ENCODE measurements at places on chromosomes 3 and 15.

DNA sequence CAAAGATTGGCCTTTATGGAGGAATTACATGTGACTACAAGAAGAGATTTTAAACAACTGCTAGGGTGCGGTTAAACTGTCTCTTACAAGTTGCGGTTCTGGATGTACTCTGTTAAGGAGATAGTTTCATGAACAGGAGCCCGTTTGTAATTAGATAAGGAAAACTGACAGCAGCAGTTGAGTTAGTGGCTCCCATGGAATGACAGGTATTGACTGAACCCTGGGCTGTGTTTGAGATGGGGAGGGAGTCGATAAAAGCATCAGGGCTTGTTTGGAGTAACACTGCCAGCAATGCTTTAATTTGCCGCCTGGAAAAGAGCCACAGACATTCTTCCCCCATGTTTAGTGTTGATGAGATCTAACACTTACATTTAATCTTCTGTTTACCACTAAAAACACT lies 139.9 kb downstream of the ROBO2 start:
- no peak for DNase-seq

- DNase-seq = peak; percentile 68
Observed at GRCh38 chr15:39191871-39192291, 389.0 kb upstream of the THBS1 start.

DNA sequence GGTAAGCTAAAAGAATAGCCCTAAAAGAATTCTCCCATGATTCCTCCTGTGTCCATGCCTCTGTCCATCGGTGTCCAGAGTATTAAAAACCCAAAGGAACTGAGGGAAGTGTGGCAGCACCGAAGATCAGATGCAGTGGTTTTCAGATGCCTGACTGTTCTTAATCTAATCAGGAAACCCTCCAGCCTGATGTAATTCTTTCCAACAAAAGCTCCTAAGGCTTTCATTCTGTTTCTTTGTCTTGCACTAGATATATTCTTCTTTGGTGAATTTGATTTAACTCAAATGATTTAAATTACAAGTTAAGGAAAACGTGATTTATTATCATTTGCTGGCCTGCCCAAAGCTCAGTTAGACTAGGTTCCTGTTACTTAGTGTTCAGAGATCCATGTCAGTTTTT lies 71.2 kb downstream of the ARHGAP31 start:
- DNase-seq = no peak

DNA sequence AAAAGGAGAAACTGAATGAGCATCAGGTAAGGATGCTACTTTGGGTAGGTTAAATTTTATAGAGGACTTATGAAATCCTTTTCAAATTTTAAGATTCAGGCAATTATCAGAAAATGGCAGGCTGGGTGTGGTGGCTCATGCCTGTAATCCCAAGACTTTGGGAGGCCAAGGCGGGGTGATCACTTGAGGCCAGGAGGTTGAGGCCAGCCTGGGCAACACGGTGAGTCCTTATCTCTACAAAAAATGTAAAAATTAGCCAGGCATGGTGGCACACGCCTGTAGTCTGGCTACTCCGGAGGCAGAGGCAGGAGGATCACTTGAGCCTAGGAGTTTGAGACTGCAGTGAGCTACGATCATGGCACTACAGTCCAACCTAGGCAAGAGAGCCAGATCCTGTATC lies 23.1 kb downstream of the DCUN1D1 start:
- no peak for DNase-seq

- DNase-seq = no peak
Observed at GRCh38 chr3:30673425-30674341, 67.3 kb downstream of the TGFBR2 start.

- no peak for DNase-seq
Observed at GRCh38 chr3:13610006-13610570, 61.2 kb downstream of the FBLN2 start.

GRCh38 chr3:80244390-80244789 lies 476.6 kb upstream of the ROBO1 start:
- peak; percentile 46 for DNase-seq

DNA sequence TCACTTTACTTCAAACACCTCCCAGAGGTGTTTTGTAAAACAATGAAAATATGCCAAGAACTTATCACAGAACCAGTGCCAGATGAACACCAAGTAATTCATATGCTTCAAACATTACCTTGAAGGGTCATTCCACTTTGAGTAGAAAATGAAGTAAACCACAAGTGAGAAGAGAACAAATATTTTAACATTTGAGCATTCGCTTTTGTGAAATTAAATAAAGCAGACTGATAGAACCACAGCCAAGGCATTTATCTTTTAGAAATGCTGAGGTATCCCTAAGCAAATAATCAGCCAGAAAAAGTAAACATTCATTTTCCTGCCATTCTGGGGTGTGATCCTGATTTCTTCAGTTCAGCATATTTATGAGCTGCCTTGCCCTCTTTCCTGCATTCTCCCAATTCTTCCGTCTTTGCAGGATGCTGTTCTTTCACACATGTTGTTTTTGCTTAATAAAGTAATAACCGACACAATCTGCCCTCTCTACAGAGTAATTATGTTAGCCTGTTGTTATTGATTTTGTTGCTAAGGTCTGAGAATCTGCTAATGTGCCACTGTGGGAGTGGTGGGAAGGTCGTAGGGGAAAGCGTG lies 235.6 kb upstream of the TGFBR2 start:
- DNase-seq = peak; percentile 50

GRCh38 chr3:55630280-55630920 lies 143.3 kb upstream of the WNT5A start:
- no peak for DNase-seq

GRCh38 chr15:60001610-60002527 lies 2.2 kb upstream of the FOXB1 start:
- DNase-seq = no peak

- no peak for DNase-seq
Observed at GRCh38 chr3:46918202-46918601, 40.7 kb downstream of the PTH1R start.

- no peak for DNase-seq
Observed at GRCh38 chr3:68986496-68987208, 26.8 kb downstream of the EOGT start.

GRCh38 chr3:23921052-23921511 lies 4.2 kb downstream of the RPL15 start:
- no peak for DNase-seq

- DNase-seq = no peak
Observed at GRCh38 chr3:188157971-188158370, 4.0 kb downstream of the LPP start.

- no peak for DNase-seq
Observed at GRCh38 chr15:100901702-100902435, 17.3 kb upstream of the LRRK1 start.

DNA sequence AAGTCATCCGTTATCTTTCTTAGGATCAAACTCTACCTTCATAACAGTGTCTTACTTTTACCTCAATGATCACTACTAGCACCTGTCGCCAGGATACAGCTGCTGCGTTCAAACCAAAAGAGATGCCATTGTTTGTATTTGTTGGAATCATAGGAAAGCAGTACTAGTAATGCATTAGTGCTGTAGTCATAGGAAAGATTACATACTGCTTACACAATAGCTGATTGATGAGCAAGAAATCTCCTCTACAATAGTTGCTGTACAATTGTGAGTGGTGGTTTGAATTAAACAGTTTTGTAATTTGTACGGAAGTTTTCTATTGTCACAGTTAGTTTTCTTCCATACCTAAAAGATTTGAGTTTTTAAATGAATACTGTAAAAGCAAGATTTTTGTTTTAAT lies 21.4 kb downstream of the ACAP2 start:
- peak; percentile 34 for DNase-seq

GRCh38 chr3:4373669-4374068 lies 70.5 kb downstream of the SETMAR start:
- DNase-seq = no peak

- peak; percentile 32 for DNase-seq
Observed at GRCh38 chr15:72800833-72801481, 17.4 kb upstream of the ADPGK start.

DNA sequence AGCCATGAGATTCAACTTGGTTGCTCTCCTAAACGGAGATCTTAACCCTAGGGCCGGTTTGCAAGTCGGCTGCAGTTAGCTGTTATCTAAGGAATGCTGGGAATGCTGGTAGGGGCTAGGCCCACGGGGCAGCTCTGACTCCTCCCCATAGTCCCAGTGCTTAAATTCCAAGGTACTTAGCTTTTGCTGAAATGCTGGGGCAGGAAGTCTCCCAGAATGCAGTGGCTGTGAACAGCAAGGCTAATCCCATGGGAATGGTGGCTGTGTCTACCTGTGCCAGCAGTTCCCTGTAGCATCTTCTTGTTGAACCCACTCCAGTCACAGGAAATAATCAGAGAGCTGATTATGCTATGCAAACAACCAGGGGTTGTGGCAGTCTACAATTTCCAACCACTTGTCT lies 102.5 kb upstream of the TJP1 start:
- DNase-seq = peak; percentile 85

DNA sequence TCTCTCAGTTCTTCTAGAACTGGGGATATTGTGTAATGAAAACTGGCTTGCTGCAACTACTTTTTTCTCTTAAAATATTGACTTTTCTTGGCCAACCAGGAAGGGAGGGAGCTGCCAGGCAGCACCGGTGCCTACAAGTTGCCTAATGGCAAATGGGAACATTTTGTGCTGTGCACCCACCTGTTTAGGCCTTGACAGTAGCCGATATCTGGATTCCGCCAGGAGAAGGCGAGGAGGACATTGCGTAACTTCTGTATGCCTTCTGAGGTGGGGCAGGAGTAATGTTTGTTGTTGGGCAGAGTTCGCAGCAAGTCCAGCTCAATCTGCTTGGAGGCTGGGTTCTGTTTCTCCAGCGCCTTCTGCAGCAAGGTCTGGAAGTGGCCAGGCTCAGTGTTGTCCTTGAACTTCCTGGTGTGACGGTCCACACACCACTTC lies 64.9 kb downstream of the TBC1D2B start:
- DNase-seq = no peak

DNA sequence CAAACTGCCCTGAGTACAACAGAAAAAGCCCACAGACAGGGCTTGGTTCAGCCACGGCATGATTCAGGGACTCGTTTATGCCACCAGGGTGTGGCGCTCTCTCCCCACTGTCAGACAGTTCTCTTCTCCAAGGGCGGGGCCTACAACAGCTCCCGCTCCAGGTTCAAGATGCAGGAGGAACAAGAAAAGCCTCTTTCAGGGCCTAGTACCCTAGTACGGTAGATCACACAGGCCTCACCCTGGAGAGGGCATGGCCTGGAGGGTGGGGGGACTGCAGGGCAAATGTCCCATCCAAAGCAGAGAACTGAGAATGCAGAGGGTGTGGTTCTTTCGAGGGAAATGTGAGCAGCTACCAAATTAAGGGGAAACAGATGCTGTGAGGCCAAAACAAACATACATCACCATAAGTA lies 12.0 kb downstream of the MESD start:
- peak; percentile 56 for DNase-seq

DNA sequence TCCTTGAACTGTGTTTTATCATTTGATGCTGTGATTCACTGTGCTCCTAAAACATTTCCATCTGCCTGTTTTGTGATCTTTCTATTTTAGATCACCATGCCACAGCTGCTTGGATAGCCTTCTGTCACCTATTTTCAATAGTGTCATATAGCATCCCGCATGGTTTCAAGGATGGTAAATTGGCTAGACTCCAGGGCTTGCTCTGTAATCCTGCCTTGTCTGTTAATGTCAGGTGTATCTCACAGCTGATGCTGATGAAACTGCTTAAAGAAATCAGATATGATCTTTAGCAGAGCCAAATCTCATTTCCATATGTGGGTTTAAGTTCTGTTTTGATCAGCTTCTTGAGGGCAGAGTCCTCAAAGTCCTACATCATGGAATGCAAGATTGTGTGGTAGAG lies 182.2 kb downstream of the UBE2E2 start:
- no peak for DNase-seq

- DNase-seq = no peak
Observed at GRCh38 chr15:74794970-74795349, 13.1 kb downstream of the CSK start.

DNA sequence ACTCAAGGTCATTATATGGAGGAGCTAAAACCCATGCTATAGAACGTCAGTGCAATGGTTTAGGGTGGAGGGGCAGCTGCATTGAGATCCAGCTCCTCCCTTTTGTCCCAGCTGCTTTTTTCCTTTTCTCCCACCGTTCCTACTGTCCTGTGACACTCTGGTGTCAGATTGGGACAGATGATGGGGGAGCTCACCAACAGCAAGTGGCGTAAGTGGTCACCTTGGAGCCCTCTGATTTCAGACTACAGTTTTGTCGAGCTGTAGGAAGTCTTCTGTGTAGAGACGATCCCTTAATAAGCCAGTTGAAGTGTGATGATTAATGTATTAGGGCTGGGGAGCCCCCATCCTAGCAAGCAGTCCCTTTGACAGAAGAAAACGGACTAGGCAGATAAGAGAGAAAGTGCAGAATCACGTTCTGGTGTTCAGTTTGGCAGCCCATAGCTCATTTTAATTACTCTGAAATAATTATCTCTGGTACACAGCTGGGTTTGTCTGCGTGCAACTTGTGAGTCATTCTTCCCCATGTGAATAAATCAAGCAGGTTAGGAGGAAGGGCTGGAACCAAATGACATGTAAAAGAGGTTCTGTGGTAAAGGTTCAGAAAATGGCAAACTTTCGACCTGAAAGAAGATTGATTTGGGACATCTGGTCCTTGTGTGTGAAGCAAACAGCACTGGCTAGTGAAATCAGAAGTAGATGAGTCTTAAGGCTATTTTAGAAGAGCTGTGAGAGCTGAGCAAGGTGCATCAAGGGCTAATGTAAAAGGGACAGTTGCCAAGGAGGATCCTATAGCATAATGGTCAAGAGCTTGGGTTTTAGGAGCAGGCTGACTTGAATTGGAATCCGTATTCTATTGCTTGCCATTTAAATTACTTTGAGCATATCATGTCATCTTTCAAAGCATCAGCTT lies 241.4 kb downstream of the EDEM1 start:
- no peak for DNase-seq

DNA sequence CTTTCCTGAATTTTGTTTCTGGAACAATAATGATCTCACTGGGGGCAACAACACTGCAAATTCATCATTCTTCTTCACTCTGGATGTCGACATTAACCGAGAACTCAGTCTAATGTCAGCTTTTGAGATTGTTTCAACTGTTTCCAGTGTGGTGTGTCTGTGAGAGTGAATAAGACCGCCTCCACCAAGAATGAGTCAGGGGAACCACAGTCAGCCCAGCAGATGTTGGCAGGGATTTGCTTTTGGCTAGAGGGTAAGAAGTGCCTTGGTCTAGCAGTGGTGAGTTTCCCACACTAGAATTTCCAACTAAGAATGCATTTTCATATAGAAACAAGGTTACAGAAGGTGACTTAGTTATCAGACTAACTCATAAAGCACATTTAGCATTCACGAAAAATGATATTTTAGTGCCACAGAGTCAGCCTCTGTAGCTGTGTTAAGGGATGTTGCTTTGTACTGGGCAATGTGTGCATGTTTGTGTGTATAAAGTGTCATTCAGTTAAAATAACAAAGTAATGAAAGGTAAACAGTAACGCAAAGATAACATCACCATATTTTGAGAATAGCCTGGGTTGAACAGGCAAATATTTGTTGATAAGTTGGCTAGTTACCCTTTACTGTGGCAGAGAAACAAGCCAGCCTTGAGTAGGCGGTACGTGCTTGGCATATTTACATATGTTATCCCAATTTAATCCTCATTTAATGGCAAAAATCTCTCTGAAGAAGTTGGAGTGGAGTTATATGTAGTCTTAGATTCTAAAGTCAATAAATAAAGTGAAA lies 33.8 kb downstream of the DRD3 start:
- peak; percentile 93 for DNase-seq

- no peak for DNase-seq
Observed at GRCh38 chr3:31027914-31028313, 133.5 kb upstream of the GADL1 start.

GRCh38 chr3:160811237-160811548 lies 55.2 kb downstream of the PPM1L start:
- no peak for DNase-seq

- peak; percentile 67 for DNase-seq
Observed at GRCh38 chr15:40941528-40942336, 11.5 kb upstream of the CHAC1 start.

GRCh38 chr15:75307778-75308390 lies 25.2 kb downstream of the GOLGA6D start:
- peak; percentile 24 for DNase-seq
